T-cell (primary cell): ENCODE measurements at places on chromosomes 1 and 21. TPM values are rescaled to one million over a fixed set of nuclear protein-coding genes. Genes with fewer than 3 reads are reported as not detected.

The OR2T35 gene
- total RNA-seq = not detected

- no peak overlapping the region for H3K4me3 ChIP-seq
- no peak overlapping the region for H3K27ac ChIP-seq
- no peaks in the 10 kb centered on the region for H3K4me1 ChIP-seq
- no peak for DNase-seq
These were observed 155.4 kb downstream of the CLEC20A start for GRCh38 chr1:178341261-178341956.

DNA sequence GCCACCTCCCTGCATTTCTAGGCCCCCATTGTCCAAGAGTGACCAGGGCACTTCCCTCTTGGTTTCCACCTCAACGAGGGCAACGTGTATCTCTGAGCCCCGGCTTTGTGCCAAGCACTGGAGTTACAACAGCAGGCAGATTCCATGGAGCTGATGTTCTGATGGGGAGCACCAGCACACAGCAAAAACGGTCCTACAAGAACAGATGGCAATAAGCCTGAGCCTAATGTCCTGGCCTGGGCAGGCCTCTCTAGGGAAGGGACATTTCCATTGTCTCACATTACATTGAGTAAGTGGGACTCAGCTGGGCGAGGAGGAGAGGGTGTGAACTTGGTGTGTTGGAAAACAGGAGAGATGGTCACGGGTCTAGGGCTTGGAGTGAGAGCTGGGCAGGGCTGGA is 27.2 kb upstream of the NPPB start:
- DNase-seq = no peak
- no peaks in the 10 kb centered on the region for H3K36me3 ChIP-seq
- no peak overlapping the region for H3K4me3 ChIP-seq
- H3K27ac ChIP-seq = no peak overlapping the region
- peaks cover 4% of the 10 kb centered on the region for H3K4me1 ChIP-seq

GRCh38 chr21:32036756-32037155 is 163.9 kb downstream of the HUNK start:
- H3K27me3 ChIP-seq = no peaks in the 10 kb centered on the region
- no peak overlapping the region for H3K27ac ChIP-seq
- no peak overlapping the region for H3K4me3 ChIP-seq

DNA sequence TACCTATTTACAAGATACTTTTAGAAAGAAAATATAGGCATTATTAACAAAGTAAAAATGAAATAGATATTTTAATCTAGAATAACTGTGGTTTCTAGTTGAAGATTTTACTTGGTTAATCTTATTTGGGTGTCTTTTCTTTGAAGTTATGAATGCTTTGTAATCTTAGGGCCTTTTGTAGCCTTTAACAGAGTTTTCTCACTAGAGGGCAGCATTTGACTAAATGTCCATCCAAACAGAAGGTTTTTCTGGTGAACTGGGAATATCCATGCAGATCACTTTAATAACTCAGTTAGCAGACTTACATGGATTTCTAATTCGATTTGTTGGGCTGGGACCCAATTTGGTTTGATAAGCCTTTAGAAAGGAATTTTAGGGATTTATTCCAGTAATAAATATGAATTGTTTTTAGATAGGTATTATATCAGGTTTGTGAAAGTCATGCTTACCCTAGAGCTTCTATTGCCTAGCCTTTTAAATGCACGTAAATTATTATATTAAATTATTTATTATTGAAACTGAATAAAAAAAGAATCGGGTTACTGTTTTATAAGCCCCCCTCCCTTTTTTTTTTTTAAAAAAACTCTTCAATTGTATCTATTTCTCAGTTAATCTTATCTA is 119.7 kb downstream of the ZNF326 start:
- H3K36me3 ChIP-seq = no peaks in the 10 kb centered on the region
- H3K4me1 ChIP-seq = no peaks in the 10 kb centered on the region
- peaks cover 5% of the 10 kb centered on the region for H3K27me3 ChIP-seq
- H3K4me3 ChIP-seq = no peak overlapping the region

GRCh38 chr1:214864896-214865688 is 217.4 kb upstream of the KCNK2 start:
- no peak overlapping the region for H3K27ac ChIP-seq
- no peaks in the 10 kb centered on the region for H3K27me3 ChIP-seq
- H3K4me3 ChIP-seq = no peak overlapping the region
- DNase-seq = no peak
- no peaks in the 10 kb centered on the region for H3K36me3 ChIP-seq
